ENCODE measurements at places on chromosomes 11 and 22.

DNA sequence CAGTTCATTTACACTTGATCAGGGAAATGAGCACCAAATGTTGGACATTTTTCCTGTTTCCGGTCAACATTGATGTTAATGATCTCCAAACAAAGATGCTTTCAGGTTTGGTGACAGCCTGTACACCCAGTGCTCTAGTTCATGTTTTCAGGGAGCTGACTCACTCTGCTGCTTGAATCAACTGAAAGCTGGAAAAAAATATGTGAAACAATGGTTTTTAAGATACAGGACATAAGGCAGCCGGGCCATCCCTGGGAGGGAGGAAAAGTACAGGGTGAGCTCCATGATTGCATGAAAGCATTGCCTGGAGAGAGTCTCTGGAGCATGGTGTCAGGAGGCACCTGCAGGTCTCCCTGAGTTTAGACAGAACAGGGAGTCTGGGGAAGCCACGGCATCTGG is 259.6 kb downstream of the TBC1D22A start:
- no peak for DNase-seq

DNA sequence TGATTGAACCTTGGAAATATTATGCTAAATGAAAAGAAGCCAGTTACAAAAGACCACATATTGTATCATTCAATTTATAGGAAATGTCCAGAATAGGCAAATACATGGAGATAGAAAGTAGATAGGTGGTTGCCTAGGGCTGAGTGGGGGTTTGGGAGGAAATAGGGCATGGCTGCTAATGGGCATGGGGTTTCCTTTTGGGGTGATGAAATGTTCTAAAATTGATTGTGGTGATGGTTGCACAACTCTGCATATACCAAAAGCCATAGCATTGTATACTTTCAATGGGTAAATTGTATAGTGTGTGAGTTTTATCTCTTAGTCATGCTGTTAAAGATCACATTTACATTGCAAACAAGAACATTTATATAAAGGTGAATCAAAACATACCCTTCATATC is 48.7 kb downstream of the LDLRAD3 start:
- no peak for DNase-seq

DNA sequence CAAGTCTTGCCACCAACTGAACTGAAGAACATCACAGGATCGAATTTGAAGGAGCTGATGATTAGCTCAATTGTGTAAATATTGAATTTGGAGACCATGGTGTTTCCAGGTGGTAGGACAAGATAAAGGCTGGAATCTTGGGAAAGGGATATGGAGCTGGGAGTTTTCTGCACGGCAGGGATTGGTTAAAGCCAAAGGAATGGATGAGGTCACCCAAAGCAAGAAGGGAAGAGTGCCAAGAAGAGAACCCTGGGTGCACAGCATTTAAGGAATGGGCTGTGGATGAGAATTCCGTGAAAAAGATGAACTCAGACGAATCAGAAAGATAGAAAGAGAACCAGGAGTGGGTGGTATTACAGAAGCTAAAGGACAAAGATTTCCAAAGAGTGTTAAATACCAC is 29.4 kb upstream of the RRAS2 start:
- no peak for DNase-seq

GRCh38 chr11:80748207-80748925 is 1307.5 kb upstream of the TENM4 start:
- DNase-seq: no peak

GRCh38 chr22:43287441-43287840 is 55.7 kb downstream of the SCUBE1 start:
- DNase-seq: no peak

DNA sequence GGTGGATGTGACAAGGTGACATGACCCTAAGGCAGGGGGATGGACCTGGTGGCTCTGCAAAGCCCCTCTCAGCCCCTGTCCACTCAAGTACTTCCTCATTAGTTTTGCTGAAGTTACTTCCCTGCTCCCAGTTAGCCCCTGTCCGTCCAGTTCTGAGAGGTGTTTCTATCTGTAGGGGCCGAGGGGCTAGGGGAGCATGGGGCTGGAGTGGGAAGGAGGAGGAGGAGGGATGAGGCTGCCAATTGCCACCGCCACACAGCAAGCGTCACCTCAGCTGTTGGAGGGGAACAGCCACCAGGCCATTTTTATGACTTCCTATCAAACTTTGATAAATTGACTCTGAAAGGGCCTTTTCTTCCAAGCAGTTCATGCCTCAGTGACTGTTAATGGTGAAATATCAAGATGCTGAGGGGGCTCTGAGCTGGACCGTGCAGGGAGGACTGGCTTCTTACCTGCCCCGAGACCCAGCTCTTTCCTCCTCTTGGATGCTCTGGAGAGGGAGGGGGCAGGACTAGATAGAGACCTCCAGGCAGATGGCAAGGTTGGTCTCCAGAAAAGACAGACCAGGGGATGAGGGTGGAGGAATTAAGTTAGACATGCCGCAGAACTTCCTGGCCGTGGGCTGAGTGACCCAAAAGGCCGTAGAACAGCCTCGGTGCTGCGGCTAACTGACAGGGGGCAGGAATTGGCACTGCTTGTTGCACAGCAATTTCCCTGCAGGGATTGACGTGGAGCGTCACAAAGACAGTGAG is 137.0 kb downstream of the ST3GAL4 start:
- DNase-seq: no peak

DNA sequence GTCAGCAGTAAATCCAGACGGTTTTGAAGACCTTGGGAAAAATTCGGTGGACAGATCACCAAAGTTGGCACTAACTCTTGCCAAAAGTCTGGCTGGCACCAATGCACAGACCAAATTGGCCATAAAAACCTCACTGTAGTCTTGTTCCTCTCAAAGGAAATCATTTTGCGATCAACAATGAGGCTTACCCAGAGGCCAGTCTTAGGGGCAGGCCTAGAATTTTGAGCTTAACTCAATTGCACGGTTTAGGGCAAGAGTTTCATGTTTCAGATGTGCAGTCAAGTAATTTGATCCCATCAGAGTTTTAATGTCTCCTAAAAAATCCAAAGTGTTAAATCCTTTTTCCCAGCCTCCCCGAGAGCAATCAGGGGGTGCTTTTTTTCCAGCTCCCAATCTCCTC is 19.0 kb downstream of the MPPED2 start:
- peak; percentile 25 for DNase-seq

DNA sequence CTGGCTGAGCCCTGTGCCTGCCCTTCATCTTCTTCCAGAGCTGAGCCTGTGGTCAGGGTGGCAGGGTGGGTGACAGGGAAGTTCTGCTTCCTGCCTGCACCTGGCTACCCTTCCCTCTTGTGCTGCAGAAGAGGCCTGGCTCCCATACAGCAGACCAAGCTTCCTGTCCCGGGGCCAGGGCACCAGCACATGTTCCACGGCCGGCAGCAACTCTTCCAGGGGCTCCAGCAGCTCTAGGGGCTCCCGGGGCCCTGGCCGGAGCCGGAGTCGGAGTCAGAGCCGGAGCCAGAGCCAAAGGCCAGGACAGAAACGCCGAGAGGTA is 15.0 kb downstream of the ROBO3 start:
- no peak for DNase-seq
